ENCODE measurements at places on chromosomes 12 and 14.

DNA sequence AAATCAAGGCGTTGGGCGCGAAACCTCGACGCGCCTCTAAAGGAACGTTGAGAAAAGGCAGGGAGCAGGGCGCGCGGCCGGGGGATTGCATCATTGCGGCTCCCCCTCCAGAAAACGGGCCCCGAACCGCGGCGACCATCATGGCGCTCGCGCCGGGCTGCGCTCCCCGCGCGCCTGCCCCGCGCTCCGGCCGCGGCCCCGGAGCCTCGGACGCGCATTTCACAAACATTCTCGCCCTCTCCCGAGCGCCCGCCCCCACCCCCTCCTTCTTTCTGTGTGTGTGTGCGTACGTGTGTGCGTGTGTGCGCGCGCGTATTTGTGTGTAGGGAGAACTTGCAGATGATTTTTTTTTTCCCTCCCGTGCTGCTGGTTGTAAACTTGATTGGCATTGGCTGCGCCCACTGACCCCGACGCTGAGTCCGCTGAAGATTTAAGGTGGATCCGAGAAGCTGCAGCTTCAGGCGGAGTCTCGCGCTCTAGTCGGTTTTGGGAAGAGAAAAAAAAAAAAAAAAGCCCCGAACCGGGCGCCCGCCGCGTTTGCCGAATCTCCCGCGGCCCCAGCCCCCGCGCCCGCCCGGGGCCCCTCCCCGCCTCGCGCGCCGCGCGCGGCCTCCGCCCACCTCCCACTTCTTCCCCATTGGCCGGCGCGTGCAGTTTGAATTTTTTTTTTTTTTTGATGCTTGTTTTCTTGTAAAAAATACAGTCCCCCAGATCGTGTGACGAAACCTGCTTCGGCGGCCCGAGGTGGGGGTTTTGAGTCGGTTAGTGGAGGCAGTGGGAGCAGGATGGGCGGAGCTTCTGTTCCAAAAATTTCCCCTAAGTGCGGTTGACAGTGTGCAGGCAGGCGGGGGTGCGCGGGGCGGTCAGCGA, 8.2 kb downstream of the CDKN1B start:
- DNase-seq, result peak; percentile 97

- no peak for DNase-seq
Observed at GRCh38 chr14:33796356-33796755, 154.5 kb downstream of the EGLN3 start.

- DNase-seq, result no peak
Observed at GRCh38 chr14:59221568-59221967, 33.1 kb downstream of the DAAM1 start.

DNA sequence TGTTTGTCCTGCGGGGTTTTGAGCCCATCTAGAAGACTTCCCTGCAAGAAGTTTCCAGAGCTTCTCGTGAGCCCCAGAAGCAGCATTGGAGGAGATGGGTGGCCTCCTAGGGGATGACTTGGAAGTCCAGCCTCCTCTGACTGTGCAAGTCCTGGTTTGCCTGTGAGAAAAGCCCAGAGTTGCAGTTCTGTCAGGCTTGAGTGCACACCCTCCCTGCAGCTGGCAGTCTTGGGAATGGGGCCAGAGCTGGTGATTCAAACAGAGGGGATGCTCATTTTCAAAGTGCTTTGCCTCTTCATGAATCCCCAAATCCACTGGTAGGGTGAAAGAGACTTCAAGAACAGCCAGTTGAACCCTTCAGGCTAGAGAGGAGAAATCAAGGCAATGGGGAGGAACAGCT, 3.9 kb upstream of the PPP1R1A start:
- no peak for DNase-seq

GRCh38 chr14:94310248-94310647, 12.9 kb downstream of the SERPINA6 start:
- no peak for DNase-seq

- peak; percentile 48 for DNase-seq
Observed at GRCh38 chr12:47838286-47838931, 18.7 kb upstream of the HDAC7 start.

DNA sequence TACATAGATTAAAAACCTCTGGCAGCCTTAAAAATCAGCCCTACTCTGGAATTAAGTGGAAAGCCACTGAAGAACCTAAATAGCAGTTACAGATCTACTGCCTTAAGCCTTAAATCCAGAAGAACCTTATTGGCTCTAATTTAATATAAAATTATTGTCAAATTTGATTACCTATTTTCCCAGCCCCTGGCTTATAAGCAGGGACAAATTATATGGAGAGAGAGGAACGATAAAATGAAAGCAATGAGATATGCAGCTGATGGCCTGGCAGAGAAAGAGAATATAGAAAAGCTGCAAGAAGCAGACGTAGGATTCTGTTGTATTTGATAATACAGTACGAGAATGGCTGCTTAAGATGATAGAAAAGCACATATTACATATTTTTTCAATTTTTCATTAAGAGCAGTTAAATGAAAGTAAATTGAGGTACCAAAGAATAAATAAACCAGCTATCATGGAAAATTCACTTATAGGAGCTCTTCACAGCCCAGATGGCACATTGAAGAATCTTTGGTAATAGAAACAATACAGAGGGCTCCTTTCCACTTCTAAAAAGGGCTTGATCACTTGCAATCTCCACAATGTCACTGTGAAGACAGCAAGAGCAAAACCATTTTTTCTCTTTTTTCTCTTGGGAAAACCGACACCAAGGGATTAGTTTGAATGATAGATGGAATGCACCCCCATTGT, 129.4 kb downstream of the KICS2 start:
- no peak for DNase-seq

DNA sequence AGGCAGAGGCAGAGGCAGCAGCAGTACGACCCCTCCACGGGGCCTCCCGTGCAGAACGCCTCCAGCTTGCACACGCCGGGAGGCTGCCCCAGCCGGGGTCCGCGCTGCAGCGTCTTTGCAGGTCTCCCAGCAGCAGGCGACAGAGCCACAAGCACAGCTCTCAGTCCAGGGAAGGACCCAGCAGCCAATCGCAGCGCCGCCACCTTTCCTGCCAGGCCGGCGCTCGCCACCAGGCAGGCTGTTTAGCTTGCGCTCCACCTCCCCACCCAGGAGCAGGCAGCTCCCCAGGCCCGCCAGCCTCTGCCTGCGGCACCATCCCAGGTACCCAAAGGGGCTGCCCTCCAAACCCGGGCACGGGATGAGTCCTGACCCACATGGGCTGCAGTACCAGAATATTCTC, 25.2 kb downstream of the DDX51 start:
- no peak for DNase-seq

DNA sequence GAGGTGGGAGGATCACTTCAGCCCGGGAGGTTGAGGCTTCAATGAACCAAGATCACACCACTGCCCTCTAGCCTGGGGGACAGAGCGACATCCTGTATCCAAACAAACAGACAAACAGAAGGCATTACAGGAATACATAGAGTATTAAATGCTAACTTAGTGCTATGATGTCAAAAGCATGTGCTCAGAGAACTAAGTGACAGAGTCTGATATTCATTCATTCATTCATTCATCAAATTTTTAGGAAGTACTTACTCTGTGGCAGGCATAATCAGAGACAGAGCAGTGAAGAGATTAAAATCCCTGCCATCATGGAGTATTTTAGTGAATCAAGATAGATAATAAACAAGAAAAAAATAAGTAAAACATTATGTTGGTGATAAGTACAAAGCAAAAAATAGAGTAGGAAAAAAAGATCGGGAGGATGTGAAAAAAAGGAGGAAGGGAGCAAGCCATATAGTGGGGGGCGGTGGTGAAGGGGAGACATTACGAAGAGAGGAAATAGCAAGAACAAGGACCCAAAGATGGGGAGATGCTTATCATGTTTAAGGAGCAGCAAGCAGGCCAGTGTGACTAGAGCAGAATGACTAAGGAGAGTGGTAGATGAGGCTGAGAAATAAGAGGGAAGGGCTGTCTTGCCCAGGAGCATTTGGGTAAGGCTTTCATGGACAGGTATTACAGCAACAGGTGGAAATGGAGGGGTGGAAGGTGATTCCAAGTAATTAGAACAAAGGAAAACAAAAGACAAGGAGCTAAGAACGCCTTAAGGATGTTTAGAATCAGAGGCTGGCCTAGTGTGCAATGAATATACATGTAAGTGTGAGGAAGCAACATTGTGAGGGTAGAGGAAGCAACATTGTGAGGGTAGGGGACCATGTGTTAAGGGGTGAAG, 2.8 kb downstream of the MAP4K5 start:
- DNase-seq, result no peak

DNA sequence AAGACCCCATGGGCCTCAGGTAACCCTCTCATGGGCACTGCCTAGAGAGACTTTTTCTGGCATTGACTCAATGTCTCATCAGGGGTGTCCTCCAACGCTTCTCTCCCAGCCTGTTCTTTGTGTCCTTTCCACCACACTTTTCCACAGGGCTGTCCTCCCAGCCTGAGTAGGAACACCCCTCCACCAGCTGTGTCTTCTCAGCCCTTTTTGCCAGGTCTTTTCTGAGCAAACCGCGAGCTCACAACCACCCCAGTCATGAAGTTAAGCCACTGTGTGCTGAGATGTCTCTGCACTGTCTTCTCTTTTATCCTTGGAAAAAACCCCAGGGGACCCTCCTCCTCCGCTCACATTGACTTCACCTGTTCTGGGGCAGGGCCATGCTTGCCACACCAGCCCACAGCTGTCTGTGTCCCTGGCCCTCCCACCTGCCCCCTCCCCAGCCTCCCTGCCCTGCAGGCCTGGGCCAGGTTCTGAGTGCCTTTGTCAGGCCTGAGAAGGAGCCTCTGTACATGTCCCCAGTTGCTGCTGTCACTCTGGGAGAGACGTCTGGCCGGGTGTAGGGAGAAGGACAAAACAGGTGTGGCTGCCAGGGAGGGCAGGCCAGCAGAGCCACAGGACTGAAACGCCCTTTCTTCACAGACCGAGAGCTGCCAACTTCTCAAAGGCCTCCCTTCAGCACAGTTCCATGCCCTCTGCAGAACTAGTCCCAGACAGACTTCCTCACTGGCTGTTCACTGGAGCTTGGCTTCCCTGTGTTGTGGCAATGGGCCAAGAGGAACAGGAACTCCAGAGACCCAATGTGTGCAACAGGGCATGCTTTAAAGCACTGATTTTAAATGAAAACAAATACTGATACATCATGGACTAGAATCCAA, 50.5 kb upstream of the PNMA1 start:
- DNase-seq, result no peak

DNA sequence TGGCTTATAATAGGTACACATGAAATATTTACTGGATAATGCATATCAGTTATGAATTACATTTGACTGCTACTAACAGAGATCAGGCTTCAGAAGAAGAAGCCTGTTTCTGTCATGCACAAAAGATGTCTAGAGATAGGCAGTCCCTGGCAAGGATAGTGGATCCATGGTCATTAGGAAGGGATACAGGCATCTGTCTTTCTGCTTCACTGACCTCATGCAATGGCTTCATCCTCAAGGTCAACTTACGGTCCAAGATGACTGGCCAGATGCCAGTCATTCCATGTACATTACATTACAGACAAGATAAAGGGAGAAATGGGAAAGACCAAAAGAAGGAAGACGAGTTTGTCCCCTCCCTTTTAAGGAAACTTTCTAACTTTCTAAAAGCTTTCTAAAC, 94.0 kb downstream of the NUAK1 start:
- DNase-seq, result no peak

DNA sequence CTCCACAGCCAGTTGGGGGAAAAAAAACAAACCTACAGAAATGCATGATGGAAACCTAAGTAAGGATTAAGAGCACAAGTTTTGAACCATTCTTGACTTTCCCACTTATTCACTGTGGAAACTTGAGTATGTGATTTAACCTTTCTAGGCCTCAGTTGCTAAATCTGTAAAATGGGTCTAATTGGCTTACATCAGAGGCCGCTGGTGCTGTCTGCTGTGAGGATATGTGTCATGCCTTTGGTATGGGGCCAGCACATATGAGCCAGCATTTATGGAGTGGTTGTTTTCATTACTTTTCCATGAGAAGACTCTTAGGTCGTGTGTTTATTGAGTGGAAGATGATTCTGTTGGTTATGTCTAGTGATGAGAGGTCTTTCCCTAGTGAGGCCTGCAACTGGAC, 102.4 kb downstream of the ESR2 start:
- DNase-seq, result no peak

DNA sequence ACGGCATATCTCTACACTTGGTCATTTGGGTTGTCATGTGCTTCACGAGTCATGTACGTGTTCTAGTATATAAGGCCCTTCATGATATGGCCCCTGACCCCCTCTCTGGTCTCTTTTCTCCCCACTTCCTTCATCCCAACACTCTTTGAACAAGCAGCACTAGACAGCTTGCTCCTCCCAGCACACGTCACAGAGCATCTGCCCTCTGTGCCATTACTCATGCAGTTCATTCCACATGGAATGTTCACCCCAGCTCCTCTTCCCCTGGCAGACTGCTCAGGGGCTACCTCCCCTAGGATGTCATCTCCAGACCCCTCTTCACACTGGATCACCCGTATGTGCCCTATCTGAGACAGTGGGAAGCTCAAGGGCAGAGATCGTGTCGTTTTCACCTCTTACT, 14.1 kb upstream of the LRP1-AS start:
- no peak for DNase-seq

DNA sequence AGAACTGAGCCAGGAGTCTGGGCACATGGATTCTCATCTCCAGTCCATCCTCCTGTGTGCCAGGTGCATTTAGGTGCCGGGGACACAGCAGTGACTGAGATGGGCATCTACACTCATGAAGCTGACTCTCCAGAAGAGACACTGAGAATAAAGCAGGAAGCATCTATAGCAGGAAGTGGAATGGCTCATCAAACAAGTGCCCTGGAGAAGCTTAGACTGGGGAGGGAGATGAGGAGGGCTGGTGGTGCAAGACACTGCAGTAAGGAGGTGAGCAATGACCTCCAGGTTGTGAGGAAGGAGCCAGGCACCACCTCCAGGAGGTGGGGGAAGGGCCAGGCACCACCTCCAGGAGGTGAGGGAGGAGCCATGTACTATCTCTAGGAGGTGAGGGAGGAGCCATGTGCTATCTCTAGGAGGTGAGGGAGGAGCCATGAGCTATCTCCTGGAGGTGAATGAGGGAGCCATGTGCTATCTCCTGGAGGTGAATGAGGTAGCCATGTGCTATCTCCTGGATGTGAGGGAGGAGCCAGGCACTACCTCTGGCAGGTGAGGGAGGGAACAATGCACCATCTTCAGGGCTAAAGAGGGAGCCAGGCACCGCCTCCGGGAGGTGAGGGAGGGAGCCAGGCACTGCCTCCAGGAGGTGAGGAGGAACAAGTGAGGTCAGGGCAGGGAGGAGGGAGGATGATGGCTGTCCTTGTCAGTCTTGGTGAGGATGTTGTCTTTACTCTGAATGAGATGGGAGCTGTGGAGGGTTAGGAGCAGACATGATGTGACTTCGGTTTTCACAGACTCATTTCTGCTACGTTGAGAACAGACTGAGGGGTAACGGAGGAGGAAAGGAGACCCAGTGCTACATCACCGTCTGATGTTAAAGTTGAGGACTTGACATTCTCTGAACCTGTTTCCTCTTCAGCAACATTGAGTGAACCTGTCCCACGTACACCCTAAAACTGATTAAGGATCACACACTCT, 961.9 kb upstream of the TMEM132C start:
- DNase-seq, result no peak
